ENCODE measurements at places on chromosomes 2 and 18.
A peak's percentile ranks its signal among the peaks of the same experiment; 100 is the strongest.

- no peak for DNase-seq
Observed at GRCh38 chr2:130878316-130878715, 41.6 kb downstream of the ARHGEF4 start.

DNA sequence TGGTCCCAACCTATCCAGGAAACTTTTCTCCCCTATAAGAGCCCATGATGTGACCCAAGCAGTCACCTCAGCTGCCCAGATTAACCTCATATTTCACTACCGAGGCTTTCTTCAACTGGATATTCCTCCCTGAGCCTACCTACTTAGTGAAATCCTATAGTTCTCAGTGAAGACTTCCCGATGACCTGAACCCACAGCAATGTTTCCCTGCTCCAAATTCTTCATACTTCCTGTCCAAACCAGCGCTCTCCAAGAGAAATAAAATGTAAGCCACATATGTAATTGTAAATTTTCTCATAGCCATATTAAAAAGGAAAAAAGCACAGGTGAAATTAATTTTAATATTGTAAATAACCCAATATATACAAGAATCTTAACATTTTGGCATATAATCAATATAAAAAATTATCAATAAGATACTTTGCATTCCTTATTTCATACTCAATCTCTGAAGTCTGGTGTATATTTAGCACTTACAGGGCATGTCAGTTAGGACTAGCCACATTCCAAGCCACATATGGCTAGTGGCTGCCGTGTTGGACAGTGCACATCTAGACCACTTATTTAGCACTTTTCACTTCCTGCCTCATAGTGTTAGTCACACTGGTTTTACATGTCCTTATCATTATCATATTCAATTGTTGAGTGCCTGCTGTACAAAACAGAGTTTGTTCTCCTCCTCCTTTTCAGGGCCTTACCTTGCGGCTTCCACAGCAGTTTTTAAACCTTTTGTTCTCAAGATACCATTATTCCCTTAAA lies 1.9 kb upstream of the STAT4 start:
- DNase-seq, result no peak

DNA sequence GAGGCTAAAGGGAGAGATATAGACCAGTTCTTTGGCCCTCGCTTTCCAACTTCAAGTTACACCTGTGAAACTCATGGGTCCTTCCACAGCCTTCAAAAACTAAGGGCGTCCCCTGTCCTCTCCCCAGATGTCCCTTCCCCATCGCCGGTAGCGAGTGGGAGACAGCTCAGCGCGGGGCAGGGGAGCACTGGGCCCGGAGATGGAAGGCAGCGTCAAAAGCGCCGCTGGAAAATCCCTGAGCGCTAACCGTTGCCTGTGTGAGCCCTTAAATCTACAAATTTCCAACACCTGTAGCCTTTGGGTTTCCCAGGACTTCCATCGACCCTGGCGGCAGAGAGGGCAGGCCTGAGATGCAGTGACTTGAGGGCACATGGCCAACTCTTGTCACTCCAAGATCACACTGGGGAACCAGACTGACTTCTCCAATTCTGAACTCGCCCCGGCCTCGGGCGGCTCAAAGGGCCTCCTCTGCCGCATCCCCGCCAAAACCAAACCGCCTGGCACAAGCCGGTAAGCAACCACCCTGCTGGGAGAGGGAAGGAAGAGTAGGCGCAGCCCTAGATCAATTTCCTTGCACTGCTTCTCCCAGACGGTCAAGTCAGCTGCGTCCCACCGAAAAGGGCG lies 879 bp upstream of the EPAS1 start:
- no peak for DNase-seq

DNA sequence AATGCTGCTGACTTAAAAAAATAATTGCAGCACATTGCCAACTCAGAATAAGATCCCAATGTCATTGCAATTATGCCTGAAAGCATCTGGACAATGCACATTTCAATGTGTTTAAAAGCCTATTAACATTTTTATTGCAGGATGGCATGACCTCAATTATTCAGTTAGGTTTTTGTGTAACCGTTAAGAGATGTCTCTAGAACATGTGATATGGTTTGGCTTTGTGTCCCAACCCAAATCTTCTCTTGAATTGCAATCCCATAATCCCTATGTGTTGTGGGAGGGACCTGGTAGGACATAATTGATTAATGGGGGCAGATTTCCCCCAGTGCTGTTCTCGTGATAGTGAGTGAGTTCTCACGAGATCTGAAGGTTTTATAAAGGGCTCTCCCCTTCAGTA lies 43.2 kb upstream of the ZC3H15 start:
- no peak for DNase-seq

DNA sequence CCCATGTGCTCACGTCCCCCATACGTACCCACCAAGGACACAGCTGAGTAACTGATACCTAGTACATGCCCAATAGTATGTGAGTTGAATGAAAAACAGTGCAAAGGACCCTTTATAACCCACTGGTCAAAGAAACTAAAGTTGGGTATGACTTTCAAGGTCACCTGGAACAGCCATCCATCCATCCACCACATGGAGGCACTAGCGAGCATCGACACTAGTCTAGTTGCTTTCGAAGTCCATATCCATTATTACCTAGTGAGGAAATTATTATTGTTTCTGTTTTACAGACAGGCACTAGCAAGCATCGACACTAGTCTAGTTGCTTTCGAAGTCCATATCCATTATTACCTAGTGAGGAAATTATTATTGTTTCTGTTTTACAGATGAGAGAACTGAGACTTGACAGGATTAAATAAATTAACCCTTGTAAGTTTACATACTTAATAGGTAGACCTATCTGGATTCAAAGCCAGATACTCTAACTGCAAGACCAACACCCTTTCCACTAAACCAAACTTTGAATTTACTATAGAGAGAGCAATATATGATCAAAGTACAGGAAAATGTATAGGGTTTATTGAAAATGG lies 233.7 kb downstream of the METTL4 start:
- DNase-seq, result no peak

DNA sequence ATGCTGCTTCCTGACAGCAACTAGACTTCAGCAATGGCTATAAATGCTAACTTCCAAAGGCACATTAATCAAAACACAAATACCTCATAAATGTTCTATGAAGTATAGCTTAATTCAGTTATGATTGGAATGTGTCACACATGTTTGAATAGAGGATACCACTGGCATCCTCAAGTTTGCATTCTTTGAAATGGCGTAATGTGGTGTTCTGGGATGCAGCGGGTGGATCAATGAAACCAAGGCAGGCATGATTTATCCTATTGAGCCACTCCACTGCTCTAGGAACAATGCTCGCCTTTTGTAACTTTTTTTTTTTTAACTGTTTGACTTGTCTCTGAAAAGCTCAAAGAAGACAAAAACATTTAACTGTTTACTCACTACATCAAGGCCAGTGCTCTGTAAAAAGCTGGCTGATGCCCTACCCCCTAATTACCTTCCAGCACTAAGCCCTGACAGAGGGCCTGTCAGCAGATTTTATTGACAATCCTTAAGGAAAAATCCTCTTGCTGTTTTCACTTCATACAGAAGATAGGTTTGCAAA lies 278.8 kb upstream of the SESTD1 start:
- peak; percentile 85 for DNase-seq

Measured in NCI-H345 (cell line).